ENCODE measurements at places on chromosomes 2 and 18.

GRCh38 chr18:43501099-43501498, 223.8 kb upstream of the SYT4 start:
- no peaks in the 10 kb centered on the region for H3K27me3 ChIP-seq
- DNase-seq: no peak
- no peaks in the 10 kb centered on the region for H3K36me3 ChIP-seq
- no peak overlapping the region for H3K4me3 ChIP-seq

GRCh38 chr2:160968183-160968582, 192.0 kb upstream of the TANK start:
- H3K4me1 ChIP-seq: no peaks in the 10 kb centered on the region
- no peak overlapping the region for H3K4me3 ChIP-seq
- H3K27me3 ChIP-seq: no peaks in the 10 kb centered on the region

GRCh38 chr18:32343634-32344033, 127.0 kb downstream of the GAREM1 start:
- H3K4me3 ChIP-seq: no peak overlapping the region
- no peak overlapping the region for H3K27ac ChIP-seq
- peaks cover 14% of the 10 kb centered on the region for H3K4me1 ChIP-seq

- H3K27me3 ChIP-seq: no peaks in the 10 kb centered on the region
- peak overlapping the region; percentile 71 for H3K27ac ChIP-seq
- no peaks in the 10 kb centered on the region for H3K4me1 ChIP-seq
- H3K36me3 ChIP-seq: no peaks in the 10 kb centered on the region
- no peak overlapping the region for H3K4me3 ChIP-seq
Measured at GRCh38 chr2:77008853-77009252, 513.3 kb downstream of the LRRTM4 start.

DNA sequence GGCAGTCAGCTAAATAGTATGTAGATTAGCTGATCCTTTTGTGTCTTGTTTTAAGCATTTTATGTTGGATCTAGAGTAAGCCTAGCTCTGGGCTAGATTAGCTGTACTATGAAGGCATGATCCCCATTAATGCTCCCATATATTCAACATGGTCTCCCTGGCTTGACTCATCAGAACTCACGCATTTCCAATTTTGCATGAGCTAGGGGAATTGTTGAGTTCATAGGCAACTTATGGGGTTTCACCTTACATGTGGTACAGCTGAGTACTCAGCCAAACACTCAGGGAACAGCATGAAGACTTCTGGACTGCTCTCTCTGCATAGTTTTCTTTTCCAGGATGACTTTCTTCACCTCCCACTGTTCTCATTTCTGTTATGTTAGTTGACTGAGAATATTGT, 248.2 kb downstream of the TMX3 start:
- no peaks in the 10 kb centered on the region for H3K36me3 ChIP-seq
- H3K27ac ChIP-seq: no peak overlapping the region
- no peaks in the 10 kb centered on the region for H3K27me3 ChIP-seq
- H3K4me3 ChIP-seq: no peak overlapping the region
- H3K4me1 ChIP-seq: no peaks in the 10 kb centered on the region

- no peaks in the 10 kb centered on the region for H3K4me1 ChIP-seq
- no peak overlapping the region for H3K27ac ChIP-seq
- no peaks in the 10 kb centered on the region for H3K36me3 ChIP-seq
- no peak overlapping the region for H3K4me3 ChIP-seq
- no peaks in the 10 kb centered on the region for H3K27me3 ChIP-seq
Measured at GRCh38 chr2:481388-481787, 193.5 kb upstream of the ALKAL2 start.

GRCh38 chr2:20619624-20620024, 31.3 kb downstream of the HS1BP3 start:
- H3K4me3 ChIP-seq: no peak overlapping the region
- no peak for DNase-seq
- H3K4me1 ChIP-seq: peaks cover 65% of the 10 kb centered on the region
- peak overlapping the region; percentile 88 for H3K27ac ChIP-seq

GRCh38 chr2:58856100-58856499, 615.0 kb upstream of the FANCL start:
- DNase-seq: no peak
- H3K36me3 ChIP-seq: no peaks in the 10 kb centered on the region
- H3K27me3 ChIP-seq: no peaks in the 10 kb centered on the region
- H3K4me3 ChIP-seq: no peak overlapping the region

- no peaks in the 10 kb centered on the region for H3K27me3 ChIP-seq
- H3K27ac ChIP-seq: no peak overlapping the region
- no peaks in the 10 kb centered on the region for H3K36me3 ChIP-seq
- H3K4me1 ChIP-seq: no peaks in the 10 kb centered on the region
- H3K4me3 ChIP-seq: no peak overlapping the region
Measured at GRCh38 chr18:5868218-5868854, 27.0 kb downstream of the TMEM200C start.
